ENCODE measurements at places on chromosomes 6 and 20.

- no peak for DNase-seq
These were observed 14.2 kb downstream of the RBM38 start for GRCh38 chr20:57405236-57406016.

DNA sequence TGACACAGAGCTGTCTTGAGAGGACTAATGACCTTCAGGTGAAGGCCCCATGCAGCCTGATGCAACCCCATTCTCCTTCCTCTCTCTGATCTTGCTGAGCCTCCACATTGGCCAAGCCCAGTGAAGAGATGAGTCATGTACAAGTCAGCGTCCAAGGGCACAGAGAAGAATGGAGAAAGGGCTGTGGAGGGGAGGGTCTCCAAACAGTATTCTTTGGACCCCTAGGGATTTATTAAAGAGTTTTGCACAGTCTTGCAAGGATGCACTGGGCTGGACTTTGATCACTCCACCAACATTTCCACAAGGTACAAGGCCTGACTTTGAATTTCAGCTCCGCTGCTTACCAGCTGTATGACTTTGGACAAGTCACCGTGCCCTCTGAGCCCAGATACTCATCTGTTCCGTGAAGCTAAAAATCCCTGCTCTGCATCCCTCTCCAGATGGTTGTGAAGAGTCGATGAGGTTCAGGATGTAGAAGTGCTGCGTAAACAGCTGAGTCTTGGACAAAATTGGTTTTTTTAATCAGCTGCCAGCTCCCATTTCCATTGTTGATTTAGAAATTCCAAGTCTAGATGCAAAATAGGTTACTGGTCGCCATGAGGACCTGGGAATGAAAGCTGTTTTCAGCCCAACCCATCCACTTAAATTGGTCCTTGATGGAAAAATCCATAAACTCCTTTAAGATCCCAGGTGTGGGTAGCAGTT, 14.1 kb upstream of the KCNG1 start:
- DNase-seq, result no peak

GRCh38 chr6:73079978-73080377, 145.3 kb downstream of the KHDC1L start:
- DNase-seq, result no peak

DNA sequence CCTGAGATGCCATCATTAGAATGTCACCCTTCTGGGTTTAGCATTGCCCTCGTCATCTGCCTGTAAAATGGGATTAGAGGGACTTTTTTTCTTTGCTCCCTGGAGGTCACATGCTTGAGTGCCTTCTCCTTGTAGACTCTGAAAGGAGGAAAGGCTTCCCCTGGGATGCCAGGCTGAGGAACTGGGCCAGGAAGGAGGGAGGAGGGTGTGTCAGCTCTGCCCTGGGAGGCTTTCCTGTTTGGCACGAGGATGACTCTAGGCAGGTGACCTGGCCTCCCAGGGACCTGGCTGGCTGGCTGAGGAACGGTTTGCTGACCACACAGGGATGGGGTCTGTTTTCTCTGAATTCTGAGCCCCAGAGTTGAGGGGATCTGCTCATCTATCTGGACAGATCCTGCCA, 137.9 kb upstream of the RNF24 start:
- DNase-seq, result no peak

GRCh38 chr6:91669154-91669870, 1082.4 kb upstream of the MAP3K7 start:
- no peak for DNase-seq

DNA sequence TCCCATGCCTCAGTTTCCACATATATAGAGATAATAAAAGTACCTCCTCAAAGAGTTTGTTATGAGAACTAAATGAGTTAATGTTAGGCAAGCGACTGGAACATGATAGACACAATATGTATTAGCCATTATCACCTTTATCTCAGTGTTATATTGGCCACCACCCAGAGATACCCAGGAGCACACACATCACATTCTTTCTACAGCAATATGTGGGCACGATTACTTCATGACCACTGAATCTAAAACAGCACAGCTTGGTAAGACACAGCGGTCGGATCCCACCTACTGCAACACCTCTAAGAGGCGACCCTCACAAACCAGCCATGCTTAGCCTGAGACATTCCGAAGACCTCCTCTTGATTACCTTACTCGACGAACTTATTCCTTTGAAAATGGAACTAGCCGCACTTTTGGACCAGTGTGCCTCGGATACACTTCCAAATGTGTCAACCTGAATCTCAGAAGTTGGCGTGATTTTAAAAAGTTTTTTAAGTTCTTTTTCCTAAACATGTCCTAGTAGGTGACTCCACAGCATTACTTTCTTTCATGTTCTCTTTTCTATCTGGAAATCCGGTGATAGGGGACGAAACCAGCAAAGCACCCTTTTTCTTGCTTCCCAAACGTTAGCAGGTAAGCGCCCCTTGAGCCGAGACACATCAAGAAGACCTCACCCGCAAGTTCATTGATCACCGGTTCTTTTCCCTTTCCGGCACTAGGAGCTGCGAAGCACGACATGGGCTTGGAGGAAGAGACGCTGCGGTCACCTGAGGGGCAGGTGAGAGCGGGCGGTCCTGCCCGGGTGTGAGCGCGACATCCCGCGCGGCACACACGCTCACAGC, 923 bp downstream of the GMDS start:
- no peak for DNase-seq

DNA sequence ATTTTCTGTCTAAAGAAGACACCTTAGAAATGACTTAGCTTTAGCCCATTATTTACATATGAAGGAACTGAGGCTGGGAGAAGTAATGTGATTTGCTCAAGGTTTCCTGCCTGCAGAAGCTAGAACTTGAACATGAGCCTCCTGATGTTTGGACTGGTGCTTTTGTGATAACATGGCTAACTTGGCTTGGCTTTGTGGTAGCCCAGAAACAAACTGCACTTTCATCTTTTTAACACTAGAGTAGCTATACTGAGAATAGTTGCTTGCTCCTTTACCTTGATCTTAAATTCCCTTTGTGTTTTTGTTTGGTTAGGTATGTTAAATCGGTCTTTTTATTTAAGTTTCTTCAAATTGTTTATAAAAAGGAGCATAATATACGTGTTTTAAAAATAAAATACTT, 163.5 kb upstream of the MANEA start:
- DNase-seq, result no peak
